Activated CD8-positive, alpha-beta memory T cell treated with anti-CD3 and anti-CD28 coated beads for 24 hours (primary cell): ENCODE measurements at places on chromosomes 6 and 20.
A peak's percentile ranks its signal among the peaks of the same experiment; 100 is the strongest.

GRCh38 chr6:12039540-12040459, 27.7 kb downstream of the HIVEP1 start:
- no peak for DNase-seq

DNA sequence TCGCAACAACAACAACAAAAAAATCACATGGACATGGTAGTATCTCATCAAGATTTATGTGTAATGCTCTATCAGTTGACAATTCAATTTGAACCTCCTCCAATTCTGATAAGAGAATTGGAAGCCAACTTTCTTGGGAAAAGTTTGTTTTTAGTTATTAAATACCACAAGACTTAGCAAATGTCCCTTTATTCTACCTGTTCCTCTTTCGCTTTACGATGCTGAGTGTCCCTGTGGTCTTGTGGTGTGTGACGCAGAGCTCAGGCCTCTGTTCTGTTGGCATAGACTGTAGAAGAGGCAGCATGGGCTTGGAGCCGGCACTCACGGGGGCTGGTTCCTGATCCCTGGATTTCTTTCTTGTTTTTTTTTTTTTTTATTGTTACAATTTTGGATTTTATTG, 76.7 kb downstream of the PSMB1 start:
- no peak for DNase-seq

DNA sequence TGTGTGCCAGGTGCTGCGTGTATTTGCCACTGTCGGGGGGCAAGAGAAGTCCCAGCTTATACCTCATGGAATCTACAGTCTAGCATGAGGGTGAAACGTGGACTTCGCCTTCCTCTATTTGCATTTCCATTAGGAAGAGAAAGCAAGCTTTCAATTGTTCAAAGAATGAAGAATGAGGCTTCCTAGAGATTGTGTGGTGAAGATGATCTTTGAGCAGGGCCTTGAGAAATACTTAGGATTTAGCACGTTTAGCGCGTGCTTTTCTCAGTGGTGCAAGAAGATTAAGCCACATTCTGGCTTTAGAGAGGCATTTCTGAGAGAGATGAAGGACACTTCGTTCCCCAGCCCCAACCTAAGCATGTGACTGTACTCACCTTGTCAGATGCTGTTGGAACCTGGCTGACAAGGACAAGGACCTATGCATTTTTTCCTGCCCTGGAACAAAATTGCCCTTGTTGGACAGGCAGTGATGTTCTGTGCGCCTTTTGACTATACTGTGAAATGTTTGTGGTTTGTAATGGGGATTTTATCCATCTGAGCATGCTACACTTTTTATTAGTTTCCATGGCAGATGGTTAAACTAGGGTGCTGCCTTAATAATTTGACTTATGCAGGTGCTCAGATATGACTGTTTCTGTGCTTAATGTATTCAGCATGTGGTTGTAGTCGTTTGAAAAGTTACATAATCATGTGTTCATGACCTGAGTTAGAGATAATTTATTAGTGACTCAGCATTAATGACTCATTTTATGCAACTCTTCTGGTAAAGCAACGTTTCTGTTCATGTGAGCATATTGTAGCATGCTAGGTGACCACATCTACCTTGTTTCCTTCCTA, 10.7 kb downstream of the TULP4 start:
- DNase-seq: no peak

DNA sequence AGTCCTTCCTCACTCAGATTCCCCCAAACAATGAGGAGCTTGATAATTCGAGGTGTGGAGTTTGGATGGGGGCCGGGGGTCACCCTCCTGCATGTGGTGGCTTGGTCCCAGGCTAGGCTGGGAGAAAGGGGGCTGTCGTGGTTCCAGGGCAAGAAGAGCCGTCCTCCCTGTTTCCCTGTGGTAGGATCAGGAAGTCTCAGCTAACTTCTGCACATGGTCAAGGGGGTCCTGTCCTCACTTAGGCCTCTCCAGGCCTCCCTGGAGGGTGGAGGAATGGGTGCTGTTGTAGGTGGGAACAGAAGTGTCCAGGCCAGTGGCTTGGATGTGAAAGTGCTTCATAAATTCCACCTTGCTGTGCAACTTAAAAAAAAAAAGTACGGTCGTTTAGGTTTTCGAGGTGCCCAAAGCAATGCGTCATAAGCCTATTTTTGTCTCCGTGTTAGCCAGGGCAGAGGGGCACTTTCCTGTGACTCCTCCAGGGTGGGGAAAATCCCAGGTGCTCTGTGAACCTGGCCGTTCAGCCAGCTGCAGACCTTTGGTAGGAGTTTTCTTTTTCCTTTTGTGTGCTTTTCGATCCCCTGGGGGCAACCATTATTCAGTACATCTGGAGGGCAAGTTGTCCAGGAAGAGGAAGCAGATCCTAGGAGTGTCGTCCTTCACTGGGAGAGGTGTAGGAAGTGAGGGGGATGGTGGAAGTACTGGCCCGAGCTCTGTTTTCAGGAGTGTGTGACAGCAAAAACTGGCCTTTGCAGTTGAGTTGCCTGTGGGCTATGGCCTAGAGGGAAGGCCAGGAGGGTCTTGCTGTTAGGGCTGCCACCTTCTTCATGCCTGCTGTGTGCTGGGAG, 9.6 kb downstream of the IGF2R start:
- DNase-seq: peak; percentile 76

- DNase-seq: no peak
Measured at GRCh38 chr6:163745536-163746400, 331.2 kb downstream of the QKI start.

GRCh38 chr6:15343490-15344191, 97.8 kb downstream of the JARID2 start:
- DNase-seq: no peak

- no peak for DNase-seq
Measured at GRCh38 chr20:37728635-37728983, 34.8 kb downstream of the CTNNBL1 start.

DNA sequence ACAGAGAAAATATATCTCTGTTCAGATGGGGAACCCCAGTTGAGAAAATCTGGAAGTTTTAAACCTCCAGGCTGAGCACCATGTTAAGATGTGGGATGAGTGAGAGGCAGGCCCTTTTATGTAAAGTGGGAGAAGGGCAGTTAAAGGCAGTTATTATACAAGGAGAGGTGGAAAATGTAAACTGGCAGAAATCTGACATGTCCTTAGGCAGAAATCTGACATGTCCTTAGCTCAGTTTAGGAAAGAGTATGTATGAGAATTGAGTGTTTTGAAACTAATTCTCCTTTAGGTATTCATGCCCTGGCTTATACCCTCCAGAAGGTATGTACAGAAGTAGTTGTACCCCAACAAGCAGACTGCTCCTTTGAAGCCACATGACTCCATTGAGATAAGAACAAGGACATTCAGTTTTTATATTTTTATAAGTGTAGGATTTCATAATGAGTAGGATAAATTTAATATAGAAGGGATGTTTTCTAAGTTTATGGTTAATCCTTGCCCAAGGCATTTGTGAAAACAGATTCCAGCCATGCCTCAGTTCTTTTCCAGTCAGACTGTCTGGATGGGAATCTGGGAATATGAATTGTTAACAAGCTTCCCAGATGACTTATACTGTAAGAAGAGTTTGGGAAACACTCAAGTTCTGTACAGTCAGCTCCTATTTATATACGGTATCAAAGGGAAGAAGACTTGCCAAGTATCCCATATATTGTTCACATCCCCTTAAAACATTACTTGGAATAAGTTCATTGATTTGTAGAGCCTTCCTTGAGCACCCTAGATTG, 87.7 kb downstream of the SCAND1 start:
- no peak for DNase-seq

DNA sequence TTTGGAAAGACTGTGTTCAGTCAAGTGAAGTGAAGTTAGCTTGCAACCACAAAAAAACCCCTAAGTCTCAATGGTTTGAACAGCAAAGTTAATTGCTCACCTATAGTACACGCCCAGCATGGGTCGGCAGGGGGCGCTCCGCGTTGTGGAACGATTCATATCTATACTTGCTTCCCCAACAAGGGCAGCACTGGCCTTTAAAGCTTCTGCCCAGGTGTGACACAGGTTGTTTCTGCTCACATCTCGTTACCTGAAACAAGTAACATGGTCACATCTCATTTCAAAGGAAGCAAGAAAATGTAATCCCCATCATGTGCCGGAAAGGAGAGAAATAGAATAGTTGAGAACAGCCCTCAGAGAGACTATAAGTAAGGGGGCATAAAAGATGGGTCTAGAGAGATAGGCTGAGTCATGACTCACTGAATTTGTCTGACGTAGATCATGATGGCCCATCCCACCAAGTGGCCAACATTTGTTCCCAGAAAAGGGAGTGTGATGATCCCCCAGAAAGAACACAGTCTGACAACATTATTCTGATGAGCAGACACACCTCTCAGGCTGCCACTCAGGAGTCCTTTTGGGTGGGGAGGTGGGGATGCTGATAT, 29.0 kb downstream of the HNF4A start:
- peak; percentile 93 for DNase-seq

DNA sequence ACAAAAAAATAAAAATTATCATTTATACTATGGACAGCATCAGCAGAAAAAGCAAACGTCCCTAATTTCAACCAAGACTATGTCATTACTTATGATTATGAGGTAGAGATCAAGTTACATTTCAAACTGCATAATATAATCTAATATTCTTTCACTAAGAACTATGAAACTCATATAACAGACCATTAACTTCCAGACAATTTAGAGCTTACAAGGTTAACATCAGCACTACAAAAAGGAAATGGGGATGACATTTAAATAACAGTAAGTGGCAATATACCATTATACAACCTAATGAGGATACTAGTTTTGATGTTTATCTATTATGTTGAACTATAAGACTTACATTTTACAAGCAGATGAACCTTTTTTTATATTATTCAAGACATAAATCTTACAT, 261.0 kb upstream of the THEMIS start:
- no peak for DNase-seq

- no peak for DNase-seq
Measured at GRCh38 chr20:51300104-51300503, 242.4 kb downstream of the NFATC2 start.

DNA sequence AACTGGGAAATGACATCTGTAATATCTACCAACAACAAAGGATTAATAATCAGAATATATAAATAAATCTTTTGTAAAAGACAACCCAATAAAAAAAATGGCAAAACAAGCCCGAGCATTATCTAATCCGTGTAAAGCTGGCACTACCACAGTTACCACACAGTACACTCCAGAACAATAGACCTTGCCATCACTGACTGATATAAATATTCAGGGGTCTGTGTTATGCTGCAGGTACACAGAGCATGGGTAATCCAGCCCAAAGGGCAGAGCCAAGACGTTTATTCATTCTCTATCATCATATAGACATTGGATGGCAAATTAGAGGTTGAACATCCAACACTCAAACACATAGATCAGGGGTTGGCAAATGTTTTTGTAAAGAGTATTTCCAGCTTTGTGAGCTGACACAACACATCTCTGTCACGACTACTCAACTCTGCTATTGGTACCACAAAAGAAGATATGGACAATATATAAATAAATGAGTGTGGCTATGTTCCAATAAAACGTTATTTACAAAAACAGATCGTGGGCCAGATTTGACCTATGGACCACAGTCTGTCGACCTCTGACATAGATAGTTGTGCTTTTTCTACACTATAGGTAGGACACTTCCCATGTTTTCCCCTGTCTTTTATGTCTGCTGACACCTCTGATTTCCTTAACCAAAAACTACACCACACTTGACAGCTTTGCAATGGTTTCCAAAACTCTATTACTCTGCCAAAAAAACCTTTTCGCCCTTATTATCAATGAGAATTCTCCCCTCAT, 4.5 kb downstream of the NCOA6 start:
- no peak for DNase-seq

DNA sequence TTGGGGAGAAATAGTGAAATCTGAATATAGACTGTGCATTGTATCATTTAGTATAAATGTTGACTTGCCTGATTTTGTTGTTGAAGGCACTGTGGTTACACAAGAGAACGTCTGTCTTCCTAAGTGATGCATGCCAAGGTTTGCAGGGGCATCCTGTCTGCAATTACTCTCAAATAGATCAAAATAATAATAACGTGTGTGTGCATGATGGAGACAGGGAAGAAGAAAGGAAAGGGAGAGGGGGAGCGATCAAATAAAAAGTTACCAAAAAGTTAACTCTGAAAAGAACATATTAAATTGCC, 14.4 kb downstream of the PREX1 start:
- no peak for DNase-seq

- DNase-seq: no peak
Measured at GRCh38 chr6:51337277-51337676, 518.6 kb downstream of the TFAP2B start.

- DNase-seq: no peak
Measured at GRCh38 chr6:19662911-19663310, 174.3 kb upstream of the ID4 start.

DNA sequence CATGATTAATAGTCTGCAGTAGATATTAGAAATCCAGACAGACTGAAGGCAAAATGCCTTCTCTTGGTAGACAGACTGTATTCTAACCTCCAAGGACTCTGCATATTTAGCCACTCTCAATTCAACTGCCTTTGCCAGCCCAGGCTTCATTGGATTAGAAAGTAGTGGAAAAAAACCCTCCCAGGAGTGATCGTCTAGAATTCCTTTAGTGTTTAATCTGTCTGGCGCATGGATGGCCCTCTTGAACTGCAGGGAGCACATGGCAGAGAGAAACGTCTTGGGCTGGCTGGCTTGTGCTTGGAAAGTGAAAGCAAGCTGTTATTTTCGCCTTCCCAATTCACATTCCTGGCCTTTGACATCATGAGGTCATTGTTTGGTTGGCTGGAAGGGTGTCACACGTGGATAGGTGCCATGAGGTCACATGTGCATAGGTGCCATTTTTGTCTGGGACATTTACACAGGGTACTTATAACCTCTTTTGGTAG, 30.9 kb upstream of the NEDD9 start:
- no peak for DNase-seq

DNA sequence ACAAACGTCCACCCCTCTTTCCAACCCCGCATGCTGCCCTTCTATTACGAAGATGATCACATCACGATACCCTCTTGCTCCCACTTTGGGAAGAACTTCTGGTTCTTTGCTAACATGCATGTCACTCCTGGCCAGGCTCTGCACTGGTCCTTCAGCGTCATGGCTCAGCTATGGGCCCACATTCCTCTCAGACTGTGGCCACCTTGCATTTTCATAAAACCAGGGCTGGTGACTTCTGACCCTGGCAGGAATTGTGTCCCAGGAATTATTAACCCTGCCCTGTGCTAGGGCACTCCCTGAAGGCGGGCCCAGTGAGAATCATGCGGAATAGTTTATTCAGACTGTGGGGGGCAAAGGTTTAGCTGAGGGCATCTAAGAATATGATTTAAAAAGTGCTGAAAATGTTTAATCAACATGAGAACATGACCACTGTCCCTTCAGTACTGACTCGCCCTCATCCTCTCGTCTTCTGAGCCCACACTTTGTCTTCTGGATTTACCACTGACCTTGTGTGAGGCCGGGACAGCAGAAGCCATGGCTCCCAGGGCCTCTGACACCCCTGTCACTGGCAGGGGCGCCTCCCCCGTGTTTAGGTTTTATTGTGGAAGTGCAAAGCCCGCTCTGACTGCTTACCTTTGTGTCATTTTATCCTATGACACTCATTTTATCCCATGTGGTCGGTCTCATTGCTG, 38.1 kb upstream of the THBS2 start:
- no peak for DNase-seq

- no peak for DNase-seq
Measured at GRCh38 chr6:15357782-15358181, 111.9 kb downstream of the JARID2 start.

- DNase-seq: no peak
Measured at GRCh38 chr20:23289724-23290395, 60.7 kb upstream of the NXT1 start.

- no peak for DNase-seq
Measured at GRCh38 chr6:4209196-4209595, 73.8 kb upstream of the ECI2 start.

GRCh38 chr6:39113788-39114187, 1.2 kb downstream of the SAYSD1 start:
- DNase-seq: no peak
